ENCODE measurements at places on chromosomes 13 and 19. TPM values are rescaled to one million over a fixed set of nuclear protein-coding genes. Genes with fewer than 3 reads are reported as not detected.

DNA sequence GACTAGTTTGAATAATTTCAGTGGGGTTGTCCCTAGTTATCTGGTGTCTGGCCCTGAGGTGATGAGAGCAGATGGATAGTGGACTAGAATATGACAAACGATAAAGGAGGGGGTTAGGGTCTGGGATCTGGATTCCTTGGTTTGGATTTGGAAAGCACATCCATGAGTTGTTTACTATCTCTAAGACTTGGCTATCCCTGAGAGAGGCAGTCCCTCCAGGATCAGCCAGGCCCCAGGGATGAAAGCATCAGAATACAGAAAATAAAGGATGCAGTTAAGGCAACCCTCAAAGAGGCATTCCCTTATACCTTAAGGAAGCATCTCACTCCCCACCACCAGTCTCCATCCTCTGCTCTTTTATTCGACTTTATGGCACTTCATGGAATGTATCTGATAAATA lies 230.7 kb downstream of the NHLRC3 start:
- no peak for DNase-seq

DNA sequence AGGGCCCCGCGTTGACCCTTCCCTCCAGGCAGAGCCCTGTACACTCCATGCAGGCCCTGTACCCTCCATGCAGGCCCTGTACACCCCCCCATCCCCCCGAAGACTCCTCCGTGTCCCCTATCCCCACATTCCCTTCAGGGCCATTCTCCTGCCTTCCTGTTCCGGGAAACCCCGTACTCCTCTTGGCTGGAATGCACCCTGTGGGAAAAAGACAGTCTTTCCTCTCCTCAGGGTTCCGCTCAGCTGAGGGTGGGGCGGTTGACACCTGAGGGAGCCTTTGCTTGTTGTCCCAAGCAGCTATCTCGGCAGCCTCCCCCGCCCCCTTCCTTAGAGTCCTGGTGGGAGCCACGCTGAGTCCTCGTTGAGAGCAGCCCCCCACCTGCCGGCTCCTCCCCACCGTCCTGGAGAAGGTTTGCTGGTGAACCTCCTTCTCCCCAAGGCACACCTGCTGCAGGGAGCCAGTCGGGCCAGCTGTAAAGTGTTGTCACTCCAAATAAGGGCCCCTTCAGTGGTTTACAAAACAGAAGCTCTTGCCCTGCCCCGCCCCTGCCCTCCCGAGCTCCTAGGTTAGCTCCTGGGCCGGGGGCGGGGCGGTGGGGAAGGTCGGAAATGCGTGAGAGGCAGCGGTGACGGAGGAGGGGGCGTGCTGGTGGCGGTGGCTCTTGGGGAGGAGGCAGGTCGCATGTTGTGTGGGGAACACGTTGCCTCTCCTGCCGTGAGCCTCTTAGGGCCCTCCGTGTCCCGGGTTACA lies 1.5 kb downstream of the GNA11 start:
- DNase-seq = peak; percentile 58

DNA sequence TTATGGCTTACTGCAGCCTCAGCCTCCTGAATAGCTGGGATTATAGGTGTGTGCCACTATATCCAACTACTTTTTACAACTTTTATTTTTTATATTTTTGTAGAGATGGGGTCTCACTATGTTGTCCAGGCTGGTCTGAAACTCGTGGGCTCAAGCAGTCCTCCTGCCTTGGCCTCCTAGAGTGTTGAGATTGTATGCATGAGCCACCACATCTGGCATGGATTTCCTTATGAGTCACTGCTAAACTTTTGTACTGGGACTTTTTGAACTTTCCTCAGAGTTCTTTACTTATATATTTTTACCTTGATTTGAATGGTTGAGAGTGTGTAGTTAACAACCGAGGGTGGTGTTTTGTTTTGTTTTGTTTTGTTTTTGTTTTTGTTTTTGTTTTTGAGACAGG lies 33.4 kb downstream of the DNAJC3 start:
- DNase-seq = no peak

DNA sequence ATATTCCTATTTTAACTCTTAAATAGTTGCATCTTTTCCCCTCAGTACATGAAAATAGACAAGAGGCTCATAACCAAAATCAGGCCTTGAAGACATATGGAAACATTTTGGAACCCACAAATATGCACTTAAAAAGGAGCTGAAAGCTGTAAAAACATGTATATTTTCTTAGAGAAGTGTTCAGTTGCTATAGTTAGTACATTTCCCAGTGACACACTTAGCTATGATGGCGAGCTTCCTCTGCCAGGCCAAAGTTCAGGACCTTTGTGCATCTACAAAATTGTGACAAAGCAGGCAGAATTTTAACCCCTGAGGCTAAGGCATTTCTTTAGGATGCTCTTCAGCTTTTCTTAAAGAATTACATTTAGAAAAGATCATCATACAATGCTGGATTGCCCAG lies 54.5 kb downstream of the RCBTB2 start:
- no peak for DNase-seq

Gene ZNF253
- total RNA-seq = 25.8 TPM

Gene ZNF726
- 3.3 TPM for total RNA-seq

Gene NOTCH3
- total RNA-seq = 0.23 TPM

Gene SMIM17
- total RNA-seq = not detected

Gene TTC9B
- total RNA-seq = not detected

Data from CD4-positive, alpha-beta memory T cell (primary cell).